ENCODE measurements at places on chromosomes 3 and 15.

DNA sequence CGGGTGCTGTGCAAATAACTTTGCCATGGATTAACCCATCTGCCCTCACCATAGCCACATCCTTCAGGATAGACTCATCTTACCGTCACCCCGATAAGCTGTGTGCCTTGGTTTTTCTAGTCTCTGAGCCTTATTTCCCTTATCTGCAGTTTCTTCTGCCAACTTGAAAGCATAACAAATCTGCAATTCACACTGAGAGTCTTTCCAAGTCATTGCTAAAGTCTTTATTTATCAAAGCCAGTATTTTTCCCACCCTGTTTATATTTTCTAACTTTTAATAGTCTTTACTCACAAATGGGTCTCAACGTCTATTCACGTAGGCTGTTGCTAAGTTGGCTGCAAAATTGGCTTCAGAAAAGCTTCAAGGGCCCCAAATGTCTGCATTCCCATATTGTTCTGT lies 61.6 kb upstream of the SUCLG2 start:
- no peak for DNase-seq

- no peak for DNase-seq
These were observed 11.6 kb upstream of the SEMA5B start for GRCh38 chr3:123039178-123039577.

DNA sequence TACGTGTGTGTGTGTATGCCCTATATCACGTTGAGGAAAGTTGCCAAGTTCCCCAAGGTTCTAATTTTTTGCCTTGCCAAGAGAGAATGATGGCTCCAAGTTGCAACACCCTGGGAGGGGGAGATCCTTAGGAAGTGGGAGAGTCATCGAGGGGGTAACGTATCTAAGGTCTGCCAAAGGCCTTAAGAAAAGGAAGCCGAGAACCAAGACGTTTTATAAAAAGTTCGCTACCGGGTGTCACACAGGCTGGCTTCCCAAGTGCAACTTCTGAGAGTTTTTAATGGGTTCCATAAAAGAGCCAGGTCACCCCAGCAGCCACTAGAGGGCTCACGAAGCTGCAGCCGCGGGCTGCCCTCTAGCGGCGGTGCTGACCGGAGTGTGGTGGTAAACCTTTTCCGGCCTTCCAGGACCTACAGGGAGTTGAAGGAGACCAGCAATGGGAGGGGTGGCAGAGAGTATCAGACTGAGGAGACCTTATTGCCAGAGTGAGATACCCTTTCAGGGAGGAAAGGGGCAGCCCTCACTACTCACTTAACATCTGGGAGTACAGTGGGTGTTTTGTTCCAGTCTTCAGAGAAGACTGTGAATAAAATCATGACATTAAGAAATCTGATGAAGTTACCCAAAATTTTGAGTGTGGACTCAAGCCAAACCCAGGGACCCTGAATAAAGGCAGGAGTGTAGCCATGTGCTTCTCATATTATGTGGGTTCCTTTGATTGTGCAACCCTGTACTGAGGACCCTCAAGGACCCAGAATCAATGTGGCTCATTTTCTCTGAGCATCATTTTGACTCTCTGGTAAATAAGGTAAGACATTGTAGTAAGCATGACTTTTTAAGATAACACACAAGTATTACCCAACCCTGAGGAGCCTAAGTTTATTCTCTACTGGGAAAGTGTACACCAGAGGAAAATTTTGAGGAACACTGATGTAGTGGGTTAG lies 2.5 kb upstream of the RFX7 start:
- DNase-seq: peak; percentile 90

DNA sequence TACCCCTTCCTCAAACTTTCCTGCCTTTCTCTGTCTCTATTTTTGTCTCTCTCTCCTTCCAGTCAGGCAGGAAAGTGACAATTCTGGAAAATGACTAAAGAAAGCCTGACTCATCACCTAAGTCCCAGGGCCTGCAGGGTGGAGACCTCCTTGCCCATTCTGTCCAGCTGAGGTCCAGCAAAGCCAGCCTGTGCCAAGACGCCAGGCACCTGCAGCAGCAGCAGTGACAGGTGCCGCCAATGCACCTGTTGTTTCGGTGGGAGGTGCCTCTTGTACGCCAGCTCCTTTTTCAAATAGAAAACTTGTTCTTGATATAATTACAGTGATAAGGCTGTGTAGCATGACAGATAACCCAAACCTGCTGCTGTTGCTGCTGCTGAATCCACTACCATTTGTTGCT lies 501.3 kb downstream of the NTRK3 start:
- DNase-seq: no peak

GRCh38 chr3:69568458-69568857 lies 170.8 kb upstream of the MITF start:
- DNase-seq: no peak

DNA sequence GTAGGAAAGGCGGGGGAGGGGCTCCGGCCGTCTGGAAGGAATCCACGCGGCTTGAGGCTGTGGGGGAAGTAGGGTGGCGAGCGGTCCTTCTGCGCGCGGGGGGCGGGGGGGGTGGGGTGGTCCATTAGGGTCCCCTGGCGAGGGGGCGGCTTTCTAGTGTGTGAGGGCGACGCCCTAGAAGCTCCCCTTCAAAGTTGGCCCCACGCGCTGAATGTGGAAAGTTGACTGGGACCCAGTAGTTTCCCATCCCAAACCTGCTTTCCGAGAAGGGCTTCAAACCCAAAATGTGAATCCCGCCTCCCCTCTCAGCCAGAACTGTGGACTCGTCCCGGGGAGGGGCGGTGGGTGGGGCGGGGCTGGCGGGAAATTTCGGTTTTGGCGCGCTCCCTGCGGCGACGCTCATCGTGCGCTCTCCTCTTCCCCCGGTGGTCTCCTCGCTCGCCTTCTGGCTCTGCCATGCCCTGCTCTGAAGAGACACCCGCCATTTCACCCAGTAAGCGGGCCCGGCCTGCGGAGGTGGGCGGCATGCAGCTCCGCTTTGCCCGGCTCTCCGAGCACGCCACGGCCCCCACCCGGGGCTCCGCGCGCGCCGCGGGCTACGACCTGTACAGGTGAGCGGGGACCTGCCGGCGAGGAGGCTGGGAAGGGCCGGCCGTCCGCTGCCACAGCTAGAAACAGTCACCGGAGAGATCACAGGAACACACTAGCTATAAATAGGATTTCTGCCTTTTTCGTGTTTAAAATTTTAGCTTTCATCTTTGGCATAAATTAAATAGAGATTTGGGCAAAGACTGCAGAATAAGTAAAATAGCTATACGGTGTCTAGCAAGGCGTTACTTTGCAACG lies 790 bp downstream of the DUT start:
- DNase-seq: peak; percentile 75

GRCh38 chr3:20105513-20106280 lies 65.5 kb downstream of the KAT2B start:
- DNase-seq: no peak
